T-cell (primary cell): ENCODE measurements at places on chromosomes 12 and 14. TPM values are rescaled to one million over a fixed set of nuclear protein-coding genes. Genes with fewer than 3 reads are reported as not detected.

Gene PIK3C2G
- not detected for total RNA-seq

Gene KRT6A
- total RNA-seq: not detected

- H3K4me3 ChIP-seq: no peak overlapping the region
- no peak overlapping the region for H3K27ac ChIP-seq
- H3K36me3 ChIP-seq: no peaks in the 10 kb centered on the region
- peaks cover 5% of the 10 kb centered on the region for H3K4me1 ChIP-seq
- no peak for DNase-seq
Observed at GRCh38 chr12:50024227-50024626, 1.1 kb downstream of the RACGAP1 start.

DNA sequence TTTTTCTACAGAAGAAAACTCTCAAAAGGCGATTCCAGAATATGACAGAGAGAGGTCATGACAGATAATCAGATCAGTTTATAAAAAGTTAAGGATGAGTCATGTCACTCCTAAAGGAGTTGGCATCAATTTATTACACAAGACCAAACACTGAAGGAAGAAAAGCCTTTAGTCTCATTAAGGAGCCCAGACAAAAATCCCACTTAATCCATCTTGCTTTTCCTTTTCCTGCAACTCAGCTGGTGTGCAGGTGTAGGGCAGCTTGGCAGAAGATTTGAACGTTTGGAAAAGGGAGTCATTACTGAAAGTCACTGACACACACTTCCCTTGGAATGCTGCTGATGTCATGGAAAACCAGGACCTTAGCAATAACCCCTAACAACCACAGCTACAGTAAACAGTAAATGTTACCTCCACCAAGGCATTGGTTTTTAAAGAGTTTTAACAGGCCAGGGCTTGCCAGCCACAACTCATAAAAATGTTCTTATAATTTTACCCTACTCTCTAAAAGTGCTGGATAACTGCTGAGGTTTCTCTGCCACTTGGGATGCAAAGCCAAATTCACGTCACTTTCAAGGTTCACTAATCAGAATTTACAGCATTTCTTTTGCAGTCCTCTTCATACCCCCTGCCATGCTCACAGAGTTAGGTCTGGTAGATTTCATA, 320.6 kb downstream of the RAD51B start:
- H3K4me3 ChIP-seq: no peak overlapping the region
- no peaks in the 10 kb centered on the region for H3K36me3 ChIP-seq
- DNase-seq: no peak
- no peak overlapping the region for H3K27ac ChIP-seq
- H3K27me3 ChIP-seq: no peaks in the 10 kb centered on the region

DNA sequence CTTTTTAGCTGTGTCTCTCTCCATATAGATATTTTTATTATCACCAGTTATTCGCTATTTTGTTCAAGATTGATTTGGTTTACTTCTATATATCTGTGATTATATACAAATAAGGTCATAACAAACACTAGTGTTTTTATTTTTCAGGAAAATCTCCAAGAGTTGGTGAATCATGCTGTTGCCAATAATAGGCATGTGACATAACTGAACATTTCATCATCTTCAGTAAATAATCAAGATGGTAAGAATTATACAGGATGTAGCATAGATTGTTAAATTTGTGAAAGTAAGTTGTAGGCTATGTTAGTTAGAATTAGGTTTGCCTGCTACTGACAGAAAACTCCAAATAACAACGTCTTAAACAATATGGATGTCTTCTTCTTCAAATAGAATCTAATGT, 240.9 kb upstream of the PDE3A start:
- DNase-seq: no peak
- no peaks in the 10 kb centered on the region for H3K4me1 ChIP-seq
- no peaks in the 10 kb centered on the region for H3K27me3 ChIP-seq
- H3K27ac ChIP-seq: no peak overlapping the region
- H3K4me3 ChIP-seq: no peak overlapping the region

- no peaks in the 10 kb centered on the region for H3K4me1 ChIP-seq
- no peak for DNase-seq
Observed at GRCh38 chr12:100612606-100613005, 39.1 kb downstream of the GAS2L3 start.

DNA sequence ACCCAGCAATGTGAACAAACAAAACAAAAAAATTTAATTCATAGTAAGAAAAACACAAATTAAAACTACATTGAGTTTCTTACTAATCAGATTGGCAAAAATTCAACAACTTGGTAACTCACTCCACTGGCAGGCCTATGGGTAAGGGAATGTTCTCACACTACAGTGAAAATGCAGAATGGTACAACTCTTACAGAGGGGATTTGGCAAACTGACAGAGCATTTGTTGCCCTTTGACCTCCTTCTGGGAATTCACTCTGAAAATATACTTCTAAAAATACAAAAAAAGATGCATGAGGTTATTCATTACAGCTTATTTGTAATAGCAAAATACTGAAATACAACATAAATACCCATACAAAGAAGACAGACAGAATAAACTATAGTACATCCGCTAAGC, 32.8 kb downstream of the ABCD2 start:
- H3K4me3 ChIP-seq: no peak overlapping the region
- no peak overlapping the region for H3K27ac ChIP-seq
- no peaks in the 10 kb centered on the region for H3K27me3 ChIP-seq
- DNase-seq: no peak
- H3K36me3 ChIP-seq: peaks cover 26% of the 10 kb centered on the region

- no peak overlapping the region for H3K4me3 ChIP-seq
- peaks cover 24% of the 10 kb centered on the region for H3K4me1 ChIP-seq
- no peaks in the 10 kb centered on the region for H3K27me3 ChIP-seq
- no peaks in the 10 kb centered on the region for H3K36me3 ChIP-seq
- no peak for DNase-seq
Observed at GRCh38 chr12:53233671-53234121, 1.7 kb upstream of the RARG start.
